Iris pigment epithelial cell (primary cell): ENCODE measurements at places on chromosomes 2 and 18.
A peak's percentile ranks its signal among the peaks of the same experiment; 100 is the strongest.

DNA sequence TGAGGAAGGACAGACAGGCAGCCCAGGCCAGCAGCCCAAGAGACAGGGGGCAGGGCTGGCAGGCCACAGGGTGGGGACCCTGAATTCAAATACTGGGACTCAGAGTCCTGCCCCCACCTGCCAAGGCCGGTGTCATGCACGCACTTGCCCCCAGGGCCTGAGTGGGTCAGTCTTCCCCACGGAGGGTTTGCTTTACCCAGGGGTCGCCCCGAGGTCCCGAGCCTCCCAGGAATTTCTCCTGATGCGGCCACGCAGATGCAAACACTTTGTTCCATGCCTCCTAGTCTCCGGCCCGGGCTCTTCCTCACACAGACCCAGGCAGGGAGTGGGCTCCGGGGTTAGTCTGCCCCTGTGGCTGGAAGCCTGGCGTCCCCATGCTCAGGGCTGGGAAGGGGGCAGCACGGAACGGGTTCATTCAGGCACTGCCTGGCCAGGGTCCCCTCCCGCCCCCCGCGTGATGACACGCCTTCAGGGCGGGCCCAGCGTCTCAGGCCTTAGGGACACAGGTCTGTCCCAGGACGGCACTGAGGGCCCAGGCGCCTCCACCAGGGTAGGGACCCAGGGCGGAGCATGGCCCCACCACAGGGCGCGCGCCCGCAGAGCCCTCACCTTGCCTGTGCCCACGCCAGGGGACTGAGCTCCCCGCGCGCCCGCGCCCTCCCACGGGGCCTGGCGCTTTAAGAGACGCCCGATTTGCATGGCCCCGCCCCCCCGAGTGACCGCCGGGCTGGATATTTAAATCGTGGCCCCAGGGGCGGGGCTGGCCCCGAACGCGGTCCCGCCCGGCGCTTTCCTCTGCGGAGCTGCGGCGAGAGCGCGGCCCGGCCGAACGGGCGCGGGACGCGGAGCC is at the start of gene SNED1:
Gene SNED1 (plus strand): TSS at position 763 of the 850 bp plus-strand sequence. CDS start 220 bp downstream, outside the sequence.
- DNase-seq = peak; percentile 85

DNA sequence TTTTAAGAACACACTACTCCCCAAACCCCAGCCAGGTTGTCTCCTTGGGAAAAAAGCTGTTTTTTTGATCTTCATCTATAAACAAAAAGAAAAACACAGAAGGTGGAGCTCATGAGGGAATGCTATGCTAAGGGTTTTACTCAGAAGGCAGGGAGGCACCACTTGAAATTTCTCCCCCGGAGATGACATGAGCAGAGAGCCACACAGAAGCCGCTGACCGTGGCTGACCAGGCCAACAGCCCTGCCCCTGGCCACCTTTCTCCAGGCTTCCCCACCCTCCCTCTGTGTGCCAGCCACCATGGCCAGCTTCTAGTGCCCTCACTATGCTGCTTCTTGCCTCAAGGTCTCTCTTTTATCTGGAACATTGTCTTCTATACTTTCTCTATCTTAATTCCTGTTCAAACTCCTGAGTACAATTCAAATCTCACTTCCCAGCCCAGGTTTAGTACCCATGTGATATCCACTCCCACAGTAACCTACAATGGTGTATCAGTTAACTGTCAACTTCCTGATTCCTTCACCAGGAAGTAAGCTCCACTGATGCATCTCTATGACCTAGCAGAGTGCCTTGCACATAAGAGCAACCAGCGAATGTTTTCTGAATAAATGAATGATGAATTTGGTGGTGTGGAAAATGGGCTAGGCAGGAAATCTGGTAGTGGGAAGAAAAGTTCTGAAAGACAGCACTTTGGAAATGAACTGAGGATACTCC is 15.3 kb downstream of the LAPTM4A start:
- DNase-seq = no peak

DNA sequence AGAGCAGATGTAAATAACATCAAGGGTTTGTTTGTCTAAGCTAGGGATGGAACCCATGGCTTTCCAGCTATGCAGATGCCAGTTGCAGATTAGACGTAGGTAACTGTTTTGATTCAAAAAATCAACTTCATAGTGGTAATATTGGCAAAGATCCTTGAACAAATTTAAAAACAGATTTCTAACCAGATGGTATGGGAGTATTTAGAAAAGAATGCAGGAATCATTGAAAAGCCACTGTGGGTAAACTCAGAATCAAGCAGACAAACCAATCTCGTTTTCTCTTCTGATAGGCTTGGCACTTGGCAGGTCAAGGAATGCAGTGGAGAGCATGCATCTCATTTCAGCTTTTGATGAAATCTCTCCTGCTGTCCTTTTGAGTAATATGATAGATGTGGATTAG is 377.5 kb downstream of the CLIP4 start:
- no peak for DNase-seq

- DNase-seq = no peak
Measured at GRCh38 chr2:226327830-226328229, 471.8 kb downstream of the IRS1 start.

DNA sequence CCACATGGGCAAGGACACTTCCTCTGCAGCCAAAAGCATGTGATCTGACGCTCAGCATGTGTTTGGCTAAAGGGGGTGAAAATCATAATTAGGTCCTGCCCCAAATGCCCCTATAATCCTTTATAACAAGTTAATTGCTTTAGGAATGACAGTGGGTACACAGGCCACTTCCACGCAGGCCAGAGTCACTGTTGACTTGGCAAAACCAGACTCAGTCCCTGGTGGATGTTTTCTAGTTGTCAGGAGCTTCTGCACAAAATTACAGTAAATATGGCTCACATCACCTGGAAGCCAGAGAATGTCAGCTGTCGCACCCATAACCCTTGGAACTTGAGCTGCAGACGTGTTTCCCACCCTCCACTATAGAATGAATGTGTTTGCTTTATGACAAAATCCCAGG is 13.3 kb upstream of the PXDN start:
- no peak for DNase-seq

- no peak for DNase-seq
Measured at GRCh38 chr2:240963868-240964703, 34.3 kb upstream of the SNED1 start.

DNA sequence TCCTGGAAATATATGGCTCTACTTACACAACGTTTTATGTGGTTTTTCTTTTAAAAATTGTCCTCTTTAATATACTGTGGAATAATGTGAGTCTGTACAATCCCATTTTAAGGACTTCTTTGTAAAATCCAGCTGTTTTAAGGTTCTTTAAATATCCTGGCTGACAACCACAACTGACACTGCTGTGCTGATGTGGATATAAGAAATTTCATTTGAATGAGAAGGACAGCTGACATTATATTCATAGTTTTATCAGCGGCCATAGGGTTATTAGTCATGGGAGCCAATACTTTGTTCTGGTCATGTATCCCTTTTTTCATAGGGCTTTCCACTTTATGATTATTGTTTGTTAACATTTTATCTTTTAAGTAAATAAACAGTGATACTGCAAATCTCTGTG is 169.5 kb downstream of the CAMKMT start:
- peak; percentile 1 for DNase-seq

GRCh38 chr18:2522112-2522511 is 49.2 kb downstream of the METTL4 start:
- DNase-seq = no peak

- DNase-seq = no peak
Measured at GRCh38 chr2:42288811-42289210, 72.2 kb downstream of the COX7A2L start.

- peak; percentile 26 for DNase-seq
Measured at GRCh38 chr18:36519358-36519757, 221.8 kb downstream of the FHOD3 start.

- no peak for DNase-seq
Measured at GRCh38 chr2:147294825-147295392, 549.9 kb upstream of the ACVR2A start.

DNA sequence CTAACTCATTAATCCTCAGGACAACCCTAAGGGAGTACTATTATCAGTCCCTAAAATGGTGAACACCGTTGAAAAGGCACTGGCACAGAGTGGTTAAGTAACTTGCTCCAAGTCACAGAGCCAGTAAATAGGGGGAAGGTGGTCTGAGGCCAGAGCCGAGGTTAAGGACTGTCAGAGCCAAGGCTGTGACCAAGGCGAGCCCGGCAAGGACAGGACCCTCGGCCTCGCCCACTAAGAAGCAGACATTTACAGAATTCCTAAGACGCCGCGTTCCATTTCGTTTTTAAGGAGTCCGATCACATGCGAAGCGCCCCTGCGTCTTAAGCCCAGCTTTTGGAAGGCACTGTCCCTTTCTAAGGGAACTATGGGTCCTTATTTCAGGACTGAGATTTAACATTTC is 1.1 kb downstream of the PDIA6 start:
- DNase-seq = peak; percentile 12

DNA sequence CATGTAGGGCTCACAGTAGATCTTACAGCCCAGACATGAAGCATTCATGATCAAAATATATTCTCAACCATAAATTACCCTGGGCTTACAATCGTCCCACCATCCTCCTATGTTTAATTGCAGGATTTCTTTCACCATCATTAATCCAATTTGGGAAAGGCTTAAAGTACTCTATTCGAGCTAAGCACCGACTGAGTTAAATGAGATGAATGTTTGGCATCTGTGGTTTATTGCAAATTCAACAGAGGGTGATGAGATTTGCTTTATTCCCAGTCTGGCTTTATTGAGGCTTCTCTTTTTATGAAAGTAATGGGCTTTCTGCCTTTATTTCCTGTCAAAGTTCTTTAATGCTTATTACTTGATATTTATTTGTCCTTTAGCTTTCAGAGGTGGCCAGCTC is 159.0 kb downstream of the METTL4 start:
- no peak for DNase-seq

- no peak for DNase-seq
Measured at GRCh38 chr18:79944126-79944731, 7.2 kb downstream of the SLC66A2 start.

DNA sequence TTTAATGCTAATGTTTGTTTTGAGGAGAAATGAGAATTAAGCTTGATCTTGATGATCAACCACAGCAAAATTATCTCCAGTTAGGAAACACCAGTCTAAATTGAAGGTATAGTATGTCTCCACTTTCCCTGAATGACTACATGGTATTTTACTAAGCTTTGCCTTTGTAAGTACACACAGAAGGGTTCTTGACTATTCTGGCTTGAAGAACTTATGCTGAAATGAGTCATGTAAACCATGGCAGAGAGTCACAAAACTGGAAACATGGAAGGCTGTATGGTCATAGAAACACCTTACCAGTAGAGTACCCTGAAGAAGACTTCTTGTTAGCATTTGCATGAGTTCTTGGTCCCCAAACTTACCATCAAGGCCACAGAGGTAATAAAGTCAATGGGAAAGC is 250.5 kb downstream of the SLC8A1 start:
- DNase-seq = peak; percentile 8

GRCh38 chr18:27763341-27763740 is 413.6 kb downstream of the CDH2 start:
- DNase-seq = no peak

- no peak for DNase-seq
Measured at GRCh38 chr2:65813631-65814173, 381.3 kb upstream of the SPRED2 start.

DNA sequence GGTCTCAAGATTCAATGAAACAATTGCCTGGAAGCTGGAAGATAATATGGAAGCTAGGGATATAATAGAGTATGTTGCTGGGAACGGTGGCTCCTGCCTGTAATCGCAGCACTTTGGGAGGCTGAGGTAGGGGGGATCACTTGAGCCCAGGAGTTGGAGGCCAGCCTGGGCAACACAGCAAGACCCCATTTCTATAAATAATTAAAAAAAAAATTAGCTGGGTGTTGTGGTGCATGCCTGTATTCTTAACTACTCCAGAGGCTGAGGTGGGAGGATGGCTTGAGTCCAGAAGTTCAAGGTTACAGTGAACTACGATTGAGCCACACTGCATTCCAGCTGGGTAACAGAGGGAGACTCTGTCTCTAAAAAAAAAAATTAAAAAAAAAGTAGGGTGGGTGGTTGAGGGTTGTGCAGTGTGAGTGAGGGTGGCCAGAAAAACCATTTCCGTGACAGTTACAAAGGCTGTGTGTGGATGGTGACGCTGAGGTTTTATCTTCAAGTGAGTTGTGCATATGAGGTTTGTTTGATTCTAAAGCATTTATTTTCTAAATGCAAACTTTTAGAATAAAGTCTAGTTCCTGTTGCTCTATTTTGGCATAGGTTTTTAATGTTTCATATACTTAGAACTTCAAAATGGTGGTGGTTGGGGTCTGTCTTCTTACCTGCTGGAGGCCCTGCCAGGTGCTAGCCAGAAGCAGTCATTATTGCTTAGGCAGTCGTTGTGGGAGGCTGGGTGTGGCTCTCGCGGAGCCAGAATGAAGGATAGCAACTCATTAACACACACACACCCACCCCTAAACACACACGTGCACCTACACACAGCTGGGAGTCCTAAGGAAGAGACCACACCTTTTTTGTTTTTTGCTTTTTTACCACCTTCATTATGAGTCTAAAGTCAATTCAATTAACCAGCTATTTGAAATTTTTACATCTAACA is 4.7 kb upstream of the IL1R2 start:
- no peak for DNase-seq

DNA sequence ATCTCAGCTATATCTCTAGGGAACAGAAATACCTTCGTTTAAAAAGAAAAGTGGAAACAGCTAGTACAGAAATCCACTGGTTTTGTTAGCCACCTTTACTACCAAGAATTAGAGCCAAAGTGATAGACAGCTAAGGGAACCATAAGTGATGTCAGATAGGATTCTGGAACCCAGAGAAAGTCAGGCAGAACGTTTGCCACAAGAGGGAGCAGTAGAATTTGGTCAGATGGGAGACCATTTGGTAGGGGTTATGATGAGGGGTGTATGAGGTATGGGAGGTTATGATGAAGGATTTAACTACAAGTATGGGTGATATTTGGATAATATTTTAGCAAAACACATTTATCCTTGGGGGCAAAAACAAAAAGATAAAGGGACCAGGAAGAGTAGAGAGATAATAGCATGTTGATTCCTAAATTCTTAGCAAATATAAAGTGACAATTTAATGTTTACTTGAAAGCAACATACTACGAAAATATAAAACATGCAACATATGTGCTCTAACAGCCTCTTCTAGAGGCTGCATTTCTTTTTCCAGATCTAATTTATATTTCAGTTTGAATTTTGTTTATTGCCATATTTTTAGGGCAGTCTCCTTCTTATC is 3.3 kb downstream of the SLC8A1 start:
- DNase-seq = peak; percentile 24

GRCh38 chr18:42192251-42193248 is 237.5 kb downstream of the PIK3C3 start:
- DNase-seq = peak; percentile 83

DNA sequence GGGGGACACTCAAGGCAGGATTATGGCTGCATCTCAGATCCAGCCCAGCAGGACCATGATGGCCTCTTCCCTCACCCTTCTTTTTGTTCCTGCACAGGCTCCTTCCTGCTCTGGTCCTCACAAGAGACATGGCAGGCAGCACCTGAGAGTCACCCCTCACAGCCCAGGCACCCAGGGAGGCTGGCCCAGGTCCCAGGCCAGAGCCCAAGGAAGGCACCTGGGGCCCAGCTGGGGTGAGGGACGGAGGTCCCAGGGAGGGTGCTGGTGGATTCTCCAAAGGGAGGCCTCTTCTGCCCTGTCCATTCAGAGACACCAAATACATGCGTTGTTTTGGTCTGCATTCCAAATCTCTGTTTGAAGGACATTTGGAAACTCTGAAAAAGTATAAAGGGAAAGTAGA is 285.4 kb upstream of the HS6ST1 start:
- no peak for DNase-seq

- no peak for DNase-seq
Measured at GRCh38 chr2:25920786-25921415, 42.6 kb upstream of the ASXL2 start.

- no peak for DNase-seq
Measured at GRCh38 chr2:4300616-4301015, 597.2 kb downstream of the DCDC2C start.
